ENCODE measurements at places on chromosomes 2 and 18. TPM values are rescaled to one million over a fixed set of nuclear protein-coding genes. Genes with fewer than 3 reads are reported as not detected.

The DNAH6 gene
- 0.85 TPM for total RNA-seq

- DNase-seq: no peak
- no peak overlapping the region for H3K4me3 ChIP-seq
- H3K36me3 ChIP-seq: no peaks in the 10 kb centered on the region
- no peaks in the 10 kb centered on the region for H3K27me3 ChIP-seq
Observed at GRCh38 chr2:199989822-199990221, 34.4 kb downstream of the MAIP1 start.

DNA sequence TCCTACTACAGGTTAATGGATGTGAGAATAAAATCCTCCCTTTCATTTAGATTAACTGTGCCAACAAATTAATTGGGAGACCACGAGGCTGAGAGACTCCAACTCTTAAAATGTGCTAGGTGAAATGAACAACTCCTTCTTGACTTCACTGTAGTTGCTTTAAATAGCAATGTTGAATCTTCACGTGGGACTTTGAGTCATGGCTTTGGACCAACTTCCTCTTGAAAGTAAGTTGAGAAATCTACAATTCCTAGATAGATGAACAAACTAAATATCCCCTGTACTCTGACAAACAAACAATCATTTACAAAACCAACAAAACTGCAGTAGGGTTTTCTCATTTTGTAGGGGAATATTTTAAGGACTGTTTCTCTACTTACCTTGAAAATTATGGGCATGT is 291.9 kb upstream of the SPRED2 start:
- H3K27ac ChIP-seq: no peak overlapping the region
- H3K27me3 ChIP-seq: no peaks in the 10 kb centered on the region
- H3K4me3 ChIP-seq: no peak overlapping the region
- no peaks in the 10 kb centered on the region for H3K36me3 ChIP-seq
- no peak for DNase-seq
- H3K4me1 ChIP-seq: no peaks in the 10 kb centered on the region

DNA sequence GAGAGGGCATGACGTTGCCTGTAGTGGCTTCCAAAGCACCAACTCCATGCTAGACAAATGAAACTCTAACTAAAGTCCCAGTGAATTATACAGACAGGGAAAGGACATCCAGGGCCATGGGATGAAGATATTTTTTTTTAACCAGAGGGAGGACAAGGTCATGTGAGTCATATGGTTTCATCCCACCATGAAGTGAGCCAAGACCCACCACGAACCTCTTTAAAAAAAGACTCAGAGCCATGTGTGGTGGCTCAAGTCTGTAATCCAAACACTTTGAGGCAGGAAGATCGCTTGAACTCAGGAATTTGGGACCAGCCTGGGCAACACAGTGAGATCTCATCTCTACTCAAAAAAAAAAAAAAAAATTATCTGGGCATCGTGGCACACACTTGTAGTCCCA is 115.2 kb downstream of the LIPG start:
- no peaks in the 10 kb centered on the region for H3K4me1 ChIP-seq
- no peak overlapping the region for H3K4me3 ChIP-seq

The TRIM54 gene
- total RNA-seq: 0.41 TPM

DNA sequence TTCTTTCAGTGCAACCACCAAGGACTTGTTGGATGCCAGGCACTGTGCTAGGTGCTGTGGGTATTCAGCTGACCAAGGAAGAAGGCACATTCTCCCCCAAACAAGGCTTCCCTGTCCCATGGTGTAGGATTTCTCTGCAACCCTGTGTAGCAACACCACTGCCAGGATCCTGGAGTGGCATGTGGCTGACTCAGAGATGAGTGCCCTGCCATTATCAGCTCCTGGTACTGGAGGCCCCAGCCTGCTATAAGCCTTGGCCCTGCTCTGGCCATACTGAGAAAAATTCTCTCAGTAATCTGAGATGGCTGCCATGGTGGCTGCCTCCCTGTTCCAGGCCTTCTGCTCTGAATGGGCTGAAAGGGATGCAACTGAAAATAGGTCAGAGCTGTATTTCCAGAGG is 4.3 kb downstream of the SMYD5 start:
- no peak for DNase-seq
- peaks cover 3% of the 10 kb centered on the region for H3K4me1 ChIP-seq
- H3K27me3 ChIP-seq: no peaks in the 10 kb centered on the region
- no peak overlapping the region for H3K4me3 ChIP-seq
- H3K27ac ChIP-seq: no peak overlapping the region

GRCh38 chr2:134379293-134379692 is 125.4 kb downstream of the MGAT5 start:
- peaks cover 14% of the 10 kb centered on the region for H3K4me1 ChIP-seq
- DNase-seq: no peak
- H3K27ac ChIP-seq: no peak overlapping the region
- H3K4me3 ChIP-seq: no peak overlapping the region
- H3K36me3 ChIP-seq: no peaks in the 10 kb centered on the region

DNA sequence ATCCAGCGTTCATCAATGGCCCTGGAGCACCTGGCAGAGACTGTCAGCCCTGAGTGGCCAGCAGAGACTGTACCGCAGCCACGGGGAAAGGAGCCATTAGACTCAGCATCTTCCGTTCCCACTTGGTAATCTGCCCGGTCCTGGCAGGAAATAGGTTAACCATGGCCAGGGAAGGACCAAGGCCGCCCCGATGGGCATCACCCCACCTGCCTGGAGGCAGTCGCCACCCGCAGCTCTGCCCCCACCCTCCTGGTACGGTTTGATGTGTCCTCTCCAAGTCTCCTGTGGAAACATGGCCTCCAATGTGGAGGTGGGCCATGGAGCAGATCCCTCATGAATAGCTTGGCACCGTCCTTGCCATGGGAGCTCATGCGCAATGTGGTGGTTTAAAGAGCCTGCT is 75.3 kb downstream of the RTP5 start:
- H3K27ac ChIP-seq: no peak overlapping the region
- no peaks in the 10 kb centered on the region for H3K27me3 ChIP-seq
- H3K36me3 ChIP-seq: no peaks in the 10 kb centered on the region
- no peak overlapping the region for H3K4me3 ChIP-seq
- no peaks in the 10 kb centered on the region for H3K4me1 ChIP-seq
- no peak for DNase-seq

GRCh38 chr18:72833471-72833870 is 34.3 kb downstream of the NETO1 start:
- no peak overlapping the region for H3K4me3 ChIP-seq
- no peak for DNase-seq
- H3K36me3 ChIP-seq: no peaks in the 10 kb centered on the region
- H3K4me1 ChIP-seq: no peaks in the 10 kb centered on the region
- no peak overlapping the region for H3K27ac ChIP-seq
- no peaks in the 10 kb centered on the region for H3K27me3 ChIP-seq

- peaks cover 15% of the 10 kb centered on the region for H3K4me1 ChIP-seq
- no peak for DNase-seq
- no peaks in the 10 kb centered on the region for H3K36me3 ChIP-seq
- no peak overlapping the region for H3K4me3 ChIP-seq
- no peaks in the 10 kb centered on the region for H3K27me3 ChIP-seq
- no peak overlapping the region for H3K27ac ChIP-seq
Observed at GRCh38 chr2:127575185-127575765, 39.8 kb downstream of the MYO7B start.

The NEURL3 gene
- total RNA-seq: not detected

GRCh38 chr2:113198048-113198789 is 24.4 kb downstream of the PSD4 start:
- H3K4me3 ChIP-seq: peak overlapping the region; percentile 95
- H3K36me3 ChIP-seq: no peaks in the 10 kb centered on the region
- peaks cover 7% of the 10 kb centered on the region for H3K4me1 ChIP-seq
- no peak for DNase-seq

- H3K27me3 ChIP-seq: no peaks in the 10 kb centered on the region
- H3K27ac ChIP-seq: no peak overlapping the region
- H3K36me3 ChIP-seq: no peaks in the 10 kb centered on the region
- no peak overlapping the region for H3K4me3 ChIP-seq
- DNase-seq: no peak
Observed at GRCh38 chr18:73835656-73836364, 311.8 kb downstream of the FBXO15 start.
